ENCODE measurements at places on chromosomes 12 and 14.

GRCh38 chr14:42149609-42150261 lies 543.1 kb downstream of the LRFN5 start:
- DNase-seq: no peak

DNA sequence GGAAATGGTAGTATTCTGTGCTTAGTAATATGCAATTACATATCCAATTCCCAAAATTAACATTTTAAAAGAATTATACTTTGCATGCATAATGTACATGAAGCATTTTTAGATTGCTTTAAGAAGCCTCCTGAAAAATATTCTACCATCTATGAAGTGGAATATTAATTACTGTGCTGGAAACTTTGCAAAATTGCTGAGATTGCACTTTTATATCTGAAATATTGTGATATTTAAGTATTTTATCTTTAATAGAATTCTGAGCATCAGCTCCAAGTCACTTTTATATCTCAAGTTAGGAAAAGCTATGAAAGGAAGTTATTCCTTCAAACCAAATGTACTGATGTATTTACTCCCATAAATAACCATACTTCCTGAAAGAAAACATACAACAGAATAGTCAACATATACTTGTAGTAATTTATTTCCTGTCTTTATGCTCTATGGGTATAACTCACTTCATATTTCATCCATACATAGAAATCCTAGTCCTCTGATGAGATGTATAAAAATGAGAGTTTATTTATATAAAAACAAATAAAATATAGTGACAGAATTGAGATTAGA lies 152.7 kb downstream of the PLEKHA5 start:
- no peak for DNase-seq

DNA sequence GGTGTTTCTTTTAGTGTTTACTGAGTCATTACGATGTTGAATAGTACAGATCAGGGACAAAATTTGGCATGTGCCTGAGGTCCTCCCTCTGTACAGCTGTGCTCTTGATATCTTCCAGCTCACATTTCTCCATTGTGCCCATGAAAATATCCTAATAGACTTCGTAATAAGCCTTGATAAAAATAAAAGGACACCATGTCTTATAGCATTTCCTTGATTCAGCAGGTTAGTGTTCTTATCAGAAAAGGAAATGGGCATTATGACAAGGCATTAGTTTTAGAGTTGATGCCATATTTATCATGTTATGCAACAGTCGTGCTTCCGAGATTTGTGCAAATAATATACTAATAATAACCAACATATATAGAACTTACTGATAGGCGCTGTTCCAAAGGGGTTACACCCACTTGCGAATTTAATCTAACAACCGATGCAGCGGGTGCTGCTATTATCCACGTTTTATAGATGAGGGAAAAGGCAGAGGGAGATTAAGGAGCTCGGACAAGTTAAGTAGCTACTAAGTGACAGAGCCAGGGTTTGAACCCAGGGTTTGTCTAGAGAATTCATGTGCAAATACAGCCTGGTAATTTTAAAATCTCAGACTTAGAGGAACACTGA lies 15.1 kb upstream of the WNK1 start:
- DNase-seq: no peak

GRCh38 chr14:30210630-30211029 lies 283.0 kb upstream of the PRKD1 start:
- DNase-seq: no peak

- DNase-seq: no peak
Measured at GRCh38 chr14:74698465-74698864, 14.4 kb downstream of the AREL1 start.

DNA sequence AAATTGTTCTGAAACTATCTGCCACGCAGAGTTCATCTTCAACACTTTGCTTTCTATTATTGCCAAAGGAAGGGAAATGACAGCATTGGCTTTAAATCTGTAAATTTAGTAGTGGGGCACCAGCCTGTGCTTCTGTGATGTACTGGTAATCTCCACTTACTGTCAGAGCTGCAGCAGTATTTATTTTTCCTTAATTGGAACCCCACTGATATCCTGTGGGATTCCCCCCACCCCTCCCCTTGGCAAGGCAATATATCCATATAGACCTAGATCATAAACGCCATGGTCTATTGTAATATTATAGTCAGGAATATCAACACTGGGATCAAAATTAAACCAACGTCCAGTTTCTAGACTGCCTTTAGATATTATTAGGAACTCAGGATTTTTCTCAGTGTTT lies 96.7 kb downstream of the RMST start:
- no peak for DNase-seq

DNA sequence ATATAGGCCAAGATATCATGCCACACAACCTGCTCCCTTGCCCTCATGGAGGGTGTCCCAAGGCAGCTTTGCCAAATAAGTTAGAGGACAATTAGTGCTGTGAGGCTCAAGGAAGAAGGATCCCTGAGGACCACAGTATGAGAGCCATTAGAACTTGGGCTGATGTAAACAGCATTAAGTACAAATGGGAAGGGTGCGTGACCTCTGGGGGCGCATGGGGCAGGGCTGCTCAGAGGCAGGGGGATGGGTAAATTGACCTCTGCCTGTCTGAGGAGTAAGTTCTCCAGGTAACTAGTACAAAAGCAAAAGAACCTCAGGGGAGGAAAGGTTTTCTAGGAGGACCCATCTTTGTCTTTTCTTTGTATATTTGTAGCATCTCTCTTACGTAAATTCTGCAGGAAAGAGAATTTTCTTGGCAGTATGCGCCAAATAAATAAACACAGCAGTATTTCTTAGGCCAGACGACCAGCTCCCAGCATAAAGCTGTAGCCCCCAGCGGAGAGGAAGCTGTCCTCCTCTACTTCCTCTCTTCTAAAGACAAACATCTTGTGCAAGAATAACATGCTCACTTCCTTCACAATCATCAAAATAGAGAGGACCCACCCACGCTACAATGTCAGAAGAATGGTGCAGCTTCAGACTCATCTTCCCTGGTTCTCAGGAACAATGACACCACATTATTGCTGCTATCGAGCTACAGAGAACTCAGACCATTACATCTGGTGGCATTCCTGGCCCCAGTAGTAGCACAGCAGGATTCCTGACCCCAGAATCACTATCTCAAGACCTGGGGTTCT lies 16.4 kb upstream of the VWF start:
- no peak for DNase-seq

DNA sequence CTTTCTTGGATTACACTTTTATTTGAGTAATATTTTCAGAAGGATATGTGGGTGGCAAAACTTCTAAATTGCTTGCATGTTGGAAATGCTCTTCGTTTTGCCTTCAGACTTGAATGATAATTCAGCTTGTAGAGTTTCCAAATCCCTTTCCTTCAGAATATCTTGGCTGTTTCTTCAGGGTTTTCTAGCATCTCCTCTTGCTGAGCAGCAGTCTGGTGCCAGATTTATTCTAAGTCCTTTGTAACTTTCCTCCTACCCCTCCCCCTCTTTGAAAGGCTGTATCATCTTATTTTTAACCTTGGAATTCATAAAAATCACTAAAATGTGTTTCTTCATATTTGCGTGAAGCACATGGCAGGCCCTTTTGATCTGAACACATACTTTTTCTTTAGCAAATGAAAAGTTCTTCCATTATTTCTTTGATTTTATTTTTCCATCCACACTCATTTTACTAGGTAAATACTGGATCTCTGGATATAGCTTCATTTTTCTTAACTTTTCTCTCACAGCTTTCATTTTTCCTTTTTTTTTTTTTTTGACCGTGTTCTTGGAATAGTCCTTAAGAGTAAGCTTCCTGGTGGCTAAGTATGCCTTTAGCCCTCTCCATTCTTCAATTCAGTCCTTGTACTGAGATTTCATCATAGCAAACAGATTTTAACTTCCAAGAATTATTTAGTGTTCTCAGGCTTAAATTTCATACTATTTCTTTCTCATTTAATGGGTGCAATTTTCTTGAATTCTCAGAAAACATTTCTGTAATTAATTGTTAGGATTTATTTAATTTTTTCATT lies 102.0 kb downstream of the SLC38A4 start:
- DNase-seq: no peak

GRCh38 chr14:30333934-30334333 lies 225.0 kb upstream of the G2E3 start:
- no peak for DNase-seq

DNA sequence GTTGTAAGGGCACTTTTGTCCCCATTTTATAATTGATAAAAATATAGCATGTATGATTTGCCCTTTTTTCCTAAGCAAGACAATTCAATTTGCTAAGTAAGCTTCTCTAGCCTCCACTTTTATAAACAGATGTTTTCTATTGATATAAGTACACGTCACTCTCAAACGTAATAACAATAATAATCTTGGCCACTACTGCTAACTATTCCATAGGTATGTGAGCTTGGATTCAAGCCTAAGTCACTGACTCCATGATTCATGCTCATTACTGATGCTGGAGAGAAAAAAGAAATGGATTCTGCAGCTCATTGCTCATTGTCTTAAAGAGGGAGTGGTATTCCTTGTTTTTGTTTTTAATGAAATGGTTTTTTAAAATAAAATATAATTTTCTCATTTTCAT lies 661.0 kb downstream of the GALC start:
- no peak for DNase-seq

- DNase-seq: no peak
Measured at GRCh38 chr12:21300632-21301031, 34.1 kb downstream of the SLCO1A2 start.

GRCh38 chr12:87920139-87920538 lies 109.1 kb downstream of the C12orf50 start:
- no peak for DNase-seq

GRCh38 chr14:59474172-59474571 lies 9.0 kb upstream of the GPR135 start:
- DNase-seq: no peak

- peak; percentile 52 for DNase-seq
Measured at GRCh38 chr12:64610079-64610659, at the start of gene RASSF3. Gene RASSF3, plus strand, starts transcription at chr12:64610495. Its CDS starts 138 bp downstream, at chr12:64610633.

DNA sequence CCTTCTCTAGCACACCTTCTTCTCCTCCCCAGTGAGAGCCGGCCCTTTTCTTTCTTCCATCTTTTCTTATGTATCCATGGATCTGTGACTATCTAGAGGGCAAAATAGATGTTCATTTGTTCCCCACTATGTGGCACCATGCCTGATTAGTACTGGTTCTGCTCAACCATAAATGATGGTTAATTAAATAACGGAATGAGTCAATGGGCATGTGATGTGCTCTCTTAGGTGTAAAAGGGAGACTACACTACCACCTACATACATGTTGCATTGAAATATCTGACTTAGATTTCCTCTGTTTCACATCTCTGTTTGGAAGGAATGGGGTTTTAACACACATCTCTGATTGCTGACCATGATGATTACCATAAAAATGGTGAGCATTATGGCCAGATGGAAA lies 116.5 kb downstream of the BTG1 start:
- no peak for DNase-seq

DNA sequence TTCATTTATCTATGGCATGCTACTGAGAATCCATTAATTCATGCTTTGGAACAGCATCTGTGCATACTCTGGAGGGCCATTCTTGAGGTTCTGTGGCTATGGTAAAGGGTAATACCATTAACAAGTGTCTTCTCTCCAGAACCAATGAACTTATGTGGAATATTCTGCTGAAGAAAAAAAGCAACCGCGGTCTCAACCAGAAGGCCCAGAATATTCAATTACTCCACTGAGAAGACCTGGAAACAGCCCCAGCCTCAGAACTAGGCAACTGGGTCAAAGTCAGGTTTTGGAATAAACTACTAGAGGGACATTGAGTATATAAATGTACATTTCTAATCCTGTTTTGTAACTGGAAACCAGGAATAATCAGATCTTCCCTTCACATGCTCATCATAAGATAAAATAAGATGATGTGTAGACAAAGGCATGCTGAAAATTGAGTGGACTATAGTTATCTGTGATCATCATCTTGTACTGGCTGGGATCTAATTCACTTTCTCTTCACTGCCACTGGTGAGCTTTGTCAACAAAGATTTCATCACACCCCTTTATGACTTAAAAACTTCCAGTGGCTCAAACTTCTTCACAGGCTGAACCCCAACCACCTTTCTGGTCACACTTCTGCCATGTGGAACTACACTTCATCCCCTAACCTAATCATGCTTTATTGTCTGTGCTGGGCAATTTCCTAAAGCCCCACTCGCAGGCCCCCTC lies 6.0 kb downstream of the SPTB start:
- no peak for DNase-seq

DNA sequence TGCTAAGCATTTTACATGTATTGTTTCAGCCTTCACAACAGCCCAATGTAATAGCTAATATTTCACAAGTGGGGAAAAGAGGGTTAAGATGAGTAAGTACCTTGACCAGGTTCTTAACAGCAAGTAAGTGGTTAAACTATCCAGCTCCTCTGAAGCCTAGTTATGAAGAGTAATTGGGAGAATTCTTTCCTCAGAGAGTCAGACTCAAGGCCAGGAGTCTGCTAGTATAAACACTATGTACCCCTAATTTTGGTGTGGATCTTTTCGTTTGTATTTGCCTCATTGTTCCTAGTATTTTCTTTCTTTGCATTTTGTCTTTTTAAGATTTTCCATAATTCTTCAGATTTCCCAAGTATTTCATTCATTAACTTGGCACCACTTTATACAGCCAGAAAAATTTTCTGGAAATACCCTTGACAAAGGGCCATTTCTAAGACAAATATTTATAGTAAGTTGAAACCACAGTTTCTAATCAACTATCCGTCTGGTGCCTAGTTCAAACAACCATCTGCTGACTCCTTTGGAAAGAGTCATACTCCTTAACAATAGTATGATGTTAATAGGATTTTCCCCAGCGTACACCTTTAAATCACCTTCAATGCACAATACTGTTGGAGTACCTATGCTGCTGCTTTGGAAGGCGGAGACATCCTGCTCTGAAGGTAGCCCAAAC lies 81.2 kb downstream of the SCAF11 start:
- DNase-seq: no peak

- DNase-seq: no peak
Measured at GRCh38 chr12:89721291-89721987, 12.8 kb upstream of the ATP2B1 start.

GRCh38 chr12:32126720-32127119 lies 20.1 kb downstream of the BICD1 start:
- DNase-seq: no peak

- no peak for DNase-seq
Measured at GRCh38 chr12:68591734-68592418, 18.8 kb upstream of the RAP1B start.

- DNase-seq: no peak
Measured at GRCh38 chr12:115437061-115437567, 753.1 kb upstream of the TBX3 start.

GRCh38 chr14:101352567-101352966 lies 208.7 kb upstream of the DIO3 start:
- no peak for DNase-seq
